ENCODE measurements at places on chromosomes 13 and 19. TPM values are rescaled to one million over a fixed set of nuclear protein-coding genes. Genes with fewer than 3 reads are reported as not detected.

- DNase-seq, result no peak
These were observed 3.8 kb downstream of the LCP1 start for GRCh38 chr13:46178143-46178542.

DNA sequence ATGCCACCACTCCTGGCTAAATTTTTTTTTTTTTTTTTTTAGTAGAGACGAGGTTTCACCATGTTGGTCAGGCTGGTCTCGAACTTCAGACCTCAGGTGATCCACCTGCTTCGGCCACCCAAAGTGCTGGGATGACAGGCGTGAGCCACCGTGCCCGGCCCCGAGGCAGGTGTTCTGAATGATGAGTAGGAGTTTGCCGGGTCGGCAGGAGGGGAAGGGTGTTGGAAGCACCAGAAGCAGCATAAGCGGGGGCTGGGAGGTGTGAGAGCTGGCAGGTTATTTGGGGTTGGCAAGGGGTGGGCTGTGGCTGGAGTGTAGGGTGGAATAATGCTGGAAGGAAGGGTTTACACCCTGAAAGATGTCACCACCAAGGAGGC lies 1.8 kb downstream of the SPPL2B start:
- no peak for DNase-seq

DNA sequence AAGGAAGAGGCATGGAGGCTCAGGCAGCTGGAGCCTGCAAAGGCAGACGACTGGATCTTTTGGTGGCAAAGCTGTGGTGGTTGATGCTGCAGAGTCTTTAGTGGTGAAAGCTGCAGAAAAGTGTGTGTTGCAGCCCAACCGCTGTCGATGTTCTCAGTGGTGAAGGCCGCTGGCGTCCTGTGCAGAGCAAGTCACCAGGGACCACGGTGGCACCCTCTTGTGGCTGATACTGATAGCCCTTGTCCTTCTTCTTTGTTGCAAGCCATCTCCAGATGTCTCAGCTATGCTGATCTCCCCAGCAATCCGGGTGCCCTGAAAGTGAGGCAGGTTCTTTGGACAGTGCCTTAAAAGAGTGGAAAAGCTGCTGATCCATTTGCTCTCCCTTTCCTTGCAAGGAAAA lies 610.9 kb upstream of the PCDH9 start:
- no peak for DNase-seq

DNA sequence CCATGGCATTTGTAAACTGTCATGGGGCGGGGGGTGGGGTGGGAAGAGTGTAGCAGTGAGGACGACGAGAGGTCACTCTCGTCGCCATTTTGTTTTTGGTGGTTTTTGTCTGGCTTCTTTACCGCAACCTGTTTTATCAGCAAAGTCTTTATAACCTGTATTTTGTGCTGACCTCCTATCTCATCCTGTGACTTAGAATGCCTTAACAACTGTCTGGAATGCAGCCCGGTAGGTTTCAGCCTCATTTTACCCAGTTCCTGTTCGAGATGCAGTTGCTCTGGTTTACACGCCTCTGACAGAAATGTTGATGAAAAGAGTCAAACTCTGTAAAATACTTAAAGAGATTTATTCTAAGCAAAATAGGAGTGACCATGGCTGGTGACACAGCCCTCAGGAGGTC lies 852.0 kb downstream of the DACH1 start:
- DNase-seq, result no peak

- DNase-seq, result no peak
These were observed 52.7 kb downstream of the ZNF627 start for GRCh38 chr19:11649941-11650340.

DNA sequence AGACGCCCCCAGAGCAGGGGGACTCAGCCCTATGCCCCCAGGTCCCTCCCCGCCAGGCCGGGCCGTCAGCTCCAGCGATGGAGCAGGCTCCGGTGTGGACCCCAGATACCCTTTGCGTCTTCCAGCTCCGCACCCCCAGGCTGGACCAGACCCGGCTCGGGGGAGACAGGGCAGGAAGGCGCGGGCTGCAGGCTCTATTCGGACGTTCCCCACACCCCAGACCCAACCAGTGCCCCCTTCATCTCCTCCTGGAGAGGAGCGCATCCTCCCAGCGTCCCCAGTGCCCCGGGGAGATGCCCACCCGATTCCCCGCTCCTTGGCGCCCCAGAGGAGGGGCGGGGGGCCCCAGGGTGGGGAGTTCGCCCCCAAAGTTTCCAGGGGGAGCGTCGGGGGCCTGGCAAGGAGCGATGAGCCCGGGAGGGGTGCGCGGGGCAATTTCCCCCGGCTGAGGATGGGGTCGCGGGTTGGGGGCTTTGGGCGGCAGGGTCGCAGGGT lies 389 bp downstream of the LINGO3 start:
- no peak for DNase-seq

The CFD gene
- total RNA-seq, result 2.2 TPM

Data from dermis microvascular lymphatic vessel endothelial cell (primary cell).